Calu3 (cell line): ENCODE measurements at places on chromosomes 11 and 22. TPM values are rescaled to one million over a fixed set of nuclear protein-coding genes. Genes with fewer than 3 reads are reported as not detected.

The ABTB2 gene
- 24.6 and 24.8 TPM in 2 replicates for total RNA-seq

The GDPD4 gene
- not detected in 2 replicates for total RNA-seq

The RNH1 gene
- 103 and 107 TPM in 2 replicates for total RNA-seq

The BRSK2 gene
- 2.6 and 8.8 TPM in 2 replicates for total RNA-seq

The LINC01488 gene
- not detected in 2 replicates for total RNA-seq

The XKR3 gene
- not detected in 2 replicates for total RNA-seq

The A4GALT gene
- total RNA-seq = 8.6 and 10.5 TPM in 2 replicates

The CBY1 gene
- 40.9 and 42.7 TPM in 2 replicates for total RNA-seq

The APOA4 gene
- not detected in 2 replicates for total RNA-seq

The UBQLN3 gene
- not detected in 2 replicates for total RNA-seq

The CELSR1 gene
- total RNA-seq = 40.8 and 45.5 TPM in 2 replicates
